ENCODE measurements at places on chromosomes 7 and 10.

- DNase-seq = no peak
These were observed 128.7 kb downstream of the SH3PXD2A start for GRCh38 chr10:103726637-103727036.

GRCh38 chr10:102643336-102644065, 778 bp upstream of the TRIM8 start:
- DNase-seq = peak; percentile 89

DNA sequence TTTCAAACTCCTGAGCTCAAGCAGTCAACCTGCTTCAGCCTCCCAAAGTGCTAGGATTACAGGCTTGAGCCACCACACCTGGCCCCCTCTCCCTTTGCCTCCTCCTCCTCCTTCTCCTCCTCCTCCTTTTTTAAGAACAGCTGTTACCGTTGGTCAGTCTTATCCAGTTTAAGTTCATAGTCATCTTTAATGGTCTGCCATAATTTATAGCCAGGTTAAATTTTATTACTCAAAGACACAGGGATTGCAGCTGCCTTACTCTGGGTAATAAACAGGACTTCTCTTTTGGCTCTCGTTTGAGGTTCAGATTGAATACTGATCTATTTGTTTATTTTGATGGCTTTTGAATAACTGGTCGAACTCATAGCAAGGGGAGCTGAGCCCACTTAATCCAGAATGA, 35.2 kb downstream of the ATOH7 start:
- no peak for DNase-seq

GRCh38 chr7:74028321-74028838, 407 bp downstream of the ELN start:
- DNase-seq = no peak

GRCh38 chr10:111267673-111268072, 190.8 kb downstream of the ADRA2A start:
- no peak for DNase-seq

GRCh38 chr7:30965883-30966282, 2.1 kb downstream of the GHRHR start:
- no peak for DNase-seq

GRCh38 chr7:121796381-121796780, 76.6 kb upstream of the PTPRZ1 start:
- DNase-seq = no peak

DNA sequence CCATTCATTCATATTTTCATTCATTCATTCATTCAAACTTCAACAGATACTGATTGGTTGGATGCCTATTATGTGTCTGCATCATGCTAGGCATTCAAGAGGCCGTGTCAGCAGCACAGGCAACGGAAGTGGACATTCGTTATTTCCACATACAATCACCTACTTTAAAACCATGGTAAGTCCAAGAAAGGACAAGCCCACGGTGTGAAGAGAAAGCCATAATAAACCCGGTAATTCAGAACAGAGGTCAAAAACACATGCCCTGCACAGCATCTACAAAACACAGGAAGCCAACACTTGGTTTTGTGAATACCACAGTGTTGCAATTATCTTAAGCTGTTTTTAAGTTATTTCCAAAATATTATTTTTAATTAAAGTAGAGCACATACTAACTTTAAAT, 126.7 kb downstream of the GLI3 start:
- no peak for DNase-seq

- no peak for DNase-seq
These were observed 49.3 kb downstream of the TPK1 start for GRCh38 chr7:144786522-144786921.

DNA sequence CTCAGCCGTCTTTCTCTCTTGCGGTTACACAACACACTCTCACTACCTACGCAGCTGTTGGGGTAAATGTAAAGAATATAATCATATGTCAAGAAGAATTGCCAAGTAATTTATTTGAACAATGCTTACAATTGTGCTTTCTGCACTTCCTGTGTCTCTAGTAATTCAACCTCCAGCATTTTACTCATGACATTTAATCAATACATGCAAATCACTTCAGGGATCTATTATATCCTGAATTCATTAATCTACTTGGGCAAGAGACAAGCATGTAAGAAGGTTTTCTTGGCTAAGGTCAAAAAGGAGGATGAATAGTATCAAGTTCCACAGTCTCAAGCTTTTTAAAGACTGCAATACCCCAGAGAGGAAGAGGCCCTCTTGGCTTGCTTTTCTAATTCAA, 562.9 kb upstream of the ADARB2 start:
- no peak for DNase-seq

- DNase-seq = no peak
These were observed 38.6 kb downstream of the CDC14C start for GRCh38 chr7:48962821-48963505.

GRCh38 chr7:11191574-11192220, 218.0 kb downstream of the PHF14 start:
- no peak for DNase-seq

DNA sequence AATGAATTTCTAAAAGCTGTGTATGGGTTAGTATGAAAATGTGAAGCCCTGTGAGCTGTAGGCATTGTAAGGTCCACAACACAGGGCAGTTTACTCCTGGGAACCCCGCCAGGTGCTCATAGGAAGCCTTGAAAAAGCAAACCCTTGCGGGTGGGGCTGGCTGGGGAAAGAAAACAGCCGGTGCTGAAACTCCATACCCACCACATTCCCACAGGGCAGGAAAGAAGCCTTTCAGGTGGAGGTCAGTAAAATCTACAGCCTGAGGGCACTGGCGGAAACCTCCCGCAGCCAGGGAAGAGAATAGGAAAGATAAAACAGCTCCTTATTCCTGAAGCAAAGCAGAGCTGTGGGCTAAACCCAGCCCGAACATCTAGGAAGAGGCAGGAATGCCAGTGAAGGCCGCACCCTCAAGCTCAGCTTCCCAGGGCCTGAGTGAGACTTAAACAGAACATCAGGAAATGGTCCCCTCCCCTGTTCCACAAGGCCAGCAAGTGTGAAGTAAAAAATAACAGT, 34.7 kb downstream of the PODXL start:
- DNase-seq = no peak

GRCh38 chr7:132934017-132934416, 147.9 kb downstream of the CHCHD3 start:
- DNase-seq = no peak

GRCh38 chr7:157460721-157461120, 123.9 kb downstream of the DNAJB6 start:
- no peak for DNase-seq

DNA sequence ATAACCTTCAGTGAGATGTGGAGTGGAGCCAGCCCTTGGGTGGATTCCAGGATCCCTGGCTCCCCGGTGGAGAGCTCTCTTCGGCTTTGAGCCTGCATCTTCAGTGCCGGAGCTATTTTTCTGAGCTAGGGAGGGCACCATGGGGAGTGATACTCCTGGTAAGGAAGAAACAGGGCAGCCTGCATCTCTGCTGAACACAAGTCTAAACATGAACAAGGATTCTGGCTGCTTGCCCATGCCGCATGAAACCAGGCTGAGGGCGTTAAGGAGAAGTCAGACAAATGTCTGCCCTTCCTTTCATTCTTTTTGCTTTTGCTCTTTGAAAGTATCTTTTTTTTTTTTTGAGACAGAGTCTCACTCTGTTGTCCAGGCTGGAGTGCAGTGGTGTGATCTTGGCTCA, 60.4 kb downstream of the EVX1 start:
- no peak for DNase-seq

DNA sequence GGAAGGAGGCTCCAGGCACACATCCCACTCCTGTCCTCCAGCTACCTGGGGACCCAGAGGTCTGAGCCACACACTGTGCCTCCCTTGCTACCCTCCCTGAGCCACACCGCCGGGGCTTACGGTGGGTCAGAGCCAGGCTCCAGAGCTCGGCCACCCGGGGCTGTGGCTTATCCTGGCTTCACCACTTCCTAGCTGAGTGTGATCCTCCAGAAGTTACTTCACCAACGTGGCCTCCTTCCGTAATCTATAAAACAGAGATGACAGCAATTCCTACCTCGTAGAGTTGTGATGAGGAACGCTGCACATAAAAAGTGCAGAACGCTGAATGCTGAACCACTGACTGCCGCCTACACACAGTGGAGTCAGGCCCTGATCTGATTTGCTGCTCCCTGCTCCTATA, 285.0 kb downstream of the PRPF18 start:
- DNase-seq = no peak

- DNase-seq = no peak
These were observed 25.1 kb upstream of the DDIT4 start for GRCh38 chr10:72248468-72249151.

GRCh38 chr10:2111965-2112364, 374.6 kb upstream of the ADARB2 start:
- peak; percentile 100 for DNase-seq

GRCh38 chr7:151652111-151652510, 132.4 kb upstream of the RHEB start:
- DNase-seq = no peak

DNA sequence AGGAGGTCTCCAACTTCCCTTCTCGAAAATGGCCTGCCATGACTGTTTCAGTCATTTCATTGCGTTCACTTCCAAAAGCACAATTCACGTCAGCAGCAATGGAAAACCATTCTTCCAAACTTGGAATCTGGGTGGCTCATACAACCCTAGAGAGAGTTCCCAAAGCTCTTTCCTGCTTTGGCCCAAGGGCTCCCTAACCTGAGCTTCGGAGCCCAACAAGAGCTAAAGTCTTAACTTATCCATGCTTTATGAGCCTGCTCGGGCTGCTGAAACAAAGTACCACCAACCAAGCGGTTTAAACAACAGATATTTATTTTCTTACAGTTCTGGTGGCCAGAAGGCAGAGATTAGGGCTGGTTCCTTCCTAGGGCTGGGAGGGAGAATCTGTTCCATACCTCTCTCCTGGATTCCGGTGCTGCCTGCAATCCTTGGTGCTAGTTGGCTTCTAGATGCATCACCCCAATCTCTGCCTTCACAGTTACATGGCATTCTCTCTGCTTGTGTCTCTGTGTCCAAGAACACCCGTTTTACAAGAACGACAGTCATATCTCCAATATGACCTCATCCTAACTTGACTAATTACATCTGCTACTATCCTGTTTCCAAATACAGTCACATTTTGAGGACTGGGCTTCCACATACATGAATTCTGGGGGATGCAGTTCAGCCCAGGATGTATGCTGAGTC, 33.5 kb downstream of the CAMK2B start:
- DNase-seq = no peak

DNA sequence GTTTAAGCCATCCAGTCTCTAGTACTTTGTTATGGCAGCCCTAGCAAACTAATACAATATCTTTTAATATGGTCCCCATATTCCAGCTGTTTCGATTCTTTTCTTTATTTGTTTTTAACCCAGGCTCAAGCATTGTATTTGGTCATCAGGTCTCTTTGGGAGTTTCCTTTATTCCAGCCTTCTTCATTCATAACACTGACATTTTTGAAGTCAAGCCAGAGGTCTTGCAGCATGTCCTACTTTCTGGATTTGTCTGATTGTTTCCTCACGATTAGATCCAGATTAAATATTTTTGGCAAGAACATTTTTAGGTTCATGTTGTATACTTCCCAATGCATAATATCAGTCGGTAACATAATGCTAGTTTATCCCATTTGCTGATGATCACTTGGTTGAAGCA, 11.8 kb downstream of the SLC25A13 start:
- DNase-seq = no peak

DNA sequence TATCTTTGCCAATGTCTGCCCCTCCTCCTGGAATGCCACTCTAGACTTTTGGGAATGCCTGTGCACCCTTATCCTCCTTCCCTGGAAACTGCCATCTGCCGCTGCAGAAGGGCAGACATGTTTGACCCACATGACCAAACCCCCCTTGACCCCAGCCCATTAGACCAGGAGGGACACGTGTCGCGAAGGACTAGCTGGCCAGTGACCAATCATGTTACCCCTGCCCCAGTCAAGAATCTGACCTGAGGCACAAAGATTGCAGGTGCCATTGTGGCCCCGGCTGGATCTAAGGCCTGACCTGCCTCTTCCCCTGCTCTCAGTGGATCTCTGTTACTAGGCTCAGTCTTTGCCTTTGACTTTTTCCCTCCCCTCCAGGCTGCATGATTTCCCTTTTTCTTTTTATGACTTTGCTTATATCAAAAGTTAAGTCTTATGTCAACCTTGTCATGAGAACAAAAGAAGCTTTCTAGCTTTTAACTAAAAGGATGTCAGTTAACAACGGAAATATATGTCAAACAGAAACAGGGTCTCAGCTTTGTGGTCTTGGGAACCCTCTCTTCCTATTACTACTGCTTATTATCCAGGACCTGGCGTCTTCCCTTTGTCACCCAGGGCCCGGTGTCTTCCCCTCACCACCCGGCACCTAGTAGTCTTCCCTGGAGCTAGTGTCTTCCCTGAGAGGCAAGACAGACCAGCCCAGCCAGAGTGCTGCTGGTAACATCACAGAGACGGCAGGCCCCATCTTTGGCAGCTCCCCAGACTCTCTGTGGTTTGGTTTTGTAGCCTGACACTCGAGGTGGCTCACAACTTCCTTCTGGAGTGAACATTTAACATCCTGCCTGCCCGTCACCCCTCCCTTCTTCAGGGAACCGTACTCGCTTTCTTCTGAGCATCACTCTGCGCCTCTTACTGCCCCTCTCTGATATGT, 24.4 kb upstream of the PPIF start:
- DNase-seq = no peak

GRCh38 chr7:157795199-157795598, 458.4 kb downstream of the DNAJB6 start:
- DNase-seq = no peak

GRCh38 chr7:41873741-41874140, 170.9 kb upstream of the INHBA start:
- peak; percentile 36 for DNase-seq

GRCh38 chr7:134452991-134453473, 5.9 kb downstream of the AKR1B1 start:
- no peak for DNase-seq

GRCh38 chr7:145497911-145498525, 618.6 kb upstream of the CNTNAP2 start:
- no peak for DNase-seq

GRCh38 chr7:107201795-107202450, 33.1 kb downstream of the HBP1 start:
- DNase-seq = no peak

GRCh38 chr7:771234-772004, 44.3 kb upstream of the PRKAR1B start:
- DNase-seq = peak; percentile 43

DNA sequence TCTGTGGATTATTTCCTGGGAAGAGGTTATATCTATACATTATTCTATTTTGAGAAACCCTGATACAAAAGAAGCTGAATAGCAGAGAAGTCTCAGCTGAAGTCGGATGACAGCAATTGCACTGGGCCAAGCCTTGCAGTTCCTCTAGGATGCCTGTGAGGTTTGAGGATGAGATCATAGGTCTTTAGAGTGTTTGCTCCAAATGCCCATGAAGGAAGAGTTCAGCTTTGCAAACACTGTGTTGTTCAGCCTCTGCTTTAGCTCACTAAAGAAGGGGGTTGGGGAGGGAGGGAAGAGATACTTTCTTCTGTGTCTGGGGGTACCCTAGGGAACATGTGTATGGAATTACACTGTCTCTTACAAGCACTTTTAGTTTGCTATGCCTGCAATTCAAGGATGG, 282.5 kb upstream of the NRP1 start:
- DNase-seq = no peak

DNA sequence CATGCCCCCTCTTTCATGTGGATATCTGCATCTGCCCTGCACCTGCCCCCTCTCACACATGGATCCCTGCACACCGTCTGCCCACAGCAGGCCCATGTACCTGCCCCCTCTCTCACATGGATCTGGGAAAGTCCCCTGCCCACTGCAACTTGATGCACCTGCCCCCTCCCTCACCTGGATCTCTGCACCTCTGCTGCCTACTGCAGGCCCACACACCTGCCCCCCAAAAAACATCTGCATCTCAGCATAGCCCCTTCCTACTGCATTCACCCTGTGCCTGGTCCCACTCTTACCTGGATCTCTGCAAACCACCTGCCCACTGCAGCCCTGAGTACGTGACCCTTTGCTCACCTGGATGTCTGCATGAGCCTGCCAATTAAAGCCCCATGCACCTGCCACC, 479.8 kb downstream of the PTPRN2 start:
- no peak for DNase-seq

All from kidney glomerular epithelial cell (primary cell).